ENCODE measurements at places on chromosomes 12 and 14. TPM values are rescaled to one million over a fixed set of nuclear protein-coding genes. Genes with fewer than 3 reads are reported as not detected.

- no peak for DNase-seq
These were observed 105.1 kb downstream of the STXBP6 start for GRCh38 chr14:24944800-24945199.

- DNase-seq = no peak
These were observed 20.7 kb upstream of the TUBA1C start for GRCh38 chr12:49244176-49244575.

GRCh38 chr12:120640861-120641833, 721 bp downstream of the CABP1 start:
- peak; percentile 76 for DNase-seq

SIX1 gene
- total RNA-seq = 0.47 TPM

DNA sequence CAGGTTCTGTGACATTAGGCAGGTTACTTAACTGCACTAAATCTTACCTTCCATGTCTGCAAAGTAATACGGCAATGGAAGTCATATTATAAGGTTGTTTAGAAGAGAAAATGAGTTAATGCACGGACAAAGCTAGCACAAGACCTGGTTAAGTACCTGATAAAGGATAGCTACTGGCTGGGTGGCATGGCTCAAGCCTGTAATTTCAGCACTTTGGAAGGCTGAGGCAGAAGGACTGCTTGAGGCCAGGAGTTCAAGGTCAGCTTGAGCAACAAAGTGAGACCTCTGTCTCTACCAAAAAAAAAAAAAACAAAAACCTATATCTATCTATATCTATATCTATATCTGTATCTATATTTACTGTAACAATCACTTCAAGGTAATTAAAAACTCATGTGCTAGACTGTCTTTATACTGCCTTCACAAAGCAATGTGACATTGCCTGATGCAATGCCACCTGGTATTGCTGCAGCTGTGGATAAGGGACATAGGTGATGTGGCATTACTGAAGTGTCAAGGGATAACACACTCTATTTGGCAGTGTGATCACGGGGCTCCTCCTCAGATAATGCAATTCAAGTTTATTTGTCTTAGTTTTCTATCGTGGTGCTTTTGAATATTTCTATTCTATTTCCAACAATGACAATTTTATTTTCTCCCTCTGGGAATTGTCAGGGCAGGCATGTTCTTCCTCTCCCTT, 107.1 kb downstream of the PAX9 start:
- DNase-seq = no peak

GRCh38 chr14:22564463-22564862, 24.6 kb downstream of the DAD1 start:
- DNase-seq = no peak

DNA sequence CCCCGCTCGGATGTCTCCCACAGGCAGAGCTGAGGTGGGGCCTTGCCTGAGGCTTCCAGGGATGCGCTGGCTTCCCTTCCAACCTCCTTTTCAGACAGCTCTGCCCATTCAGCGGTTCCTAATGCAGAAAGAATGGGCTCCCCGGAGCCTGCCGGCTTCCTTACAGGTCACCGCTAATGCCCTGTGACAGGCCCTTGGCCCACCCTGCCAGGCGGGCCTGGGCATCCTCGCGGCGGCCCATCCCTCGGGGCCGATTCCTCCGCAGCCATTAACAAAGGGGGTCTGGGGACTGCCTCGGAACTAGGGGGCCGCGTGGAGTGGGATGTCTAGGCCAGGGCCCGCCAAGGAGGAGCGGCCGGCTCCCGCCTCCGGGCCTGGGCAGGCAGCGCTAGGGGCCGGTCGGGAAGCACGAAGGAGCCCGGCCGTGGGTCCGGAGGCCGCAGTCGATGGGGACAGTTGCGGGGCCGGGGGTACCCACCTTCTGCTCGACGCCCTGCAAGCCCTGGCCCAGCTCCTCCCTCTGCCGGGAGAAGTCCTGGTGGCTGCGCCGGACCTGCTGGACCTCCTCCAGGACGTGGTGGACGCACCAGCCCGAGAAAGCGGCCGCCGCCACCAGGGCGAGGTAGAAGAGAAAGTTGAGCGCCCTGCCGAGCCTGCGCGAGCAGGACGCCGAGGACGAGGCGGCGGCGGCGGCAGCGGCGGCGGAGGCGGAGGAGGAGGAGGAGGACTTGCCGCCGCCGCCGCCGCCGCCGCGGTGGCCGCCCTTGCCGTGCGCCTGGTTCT, 738 bp downstream of the CKAP4 start:
- DNase-seq = peak; percentile 65

- no peak for DNase-seq
These were observed 145.8 kb downstream of the MIPOL1 start for GRCh38 chr14:37343307-37344094.

GRCh38 chr12:56874821-56875220, 59.4 kb downstream of the SDR9C7 start:
- DNase-seq = no peak

DNA sequence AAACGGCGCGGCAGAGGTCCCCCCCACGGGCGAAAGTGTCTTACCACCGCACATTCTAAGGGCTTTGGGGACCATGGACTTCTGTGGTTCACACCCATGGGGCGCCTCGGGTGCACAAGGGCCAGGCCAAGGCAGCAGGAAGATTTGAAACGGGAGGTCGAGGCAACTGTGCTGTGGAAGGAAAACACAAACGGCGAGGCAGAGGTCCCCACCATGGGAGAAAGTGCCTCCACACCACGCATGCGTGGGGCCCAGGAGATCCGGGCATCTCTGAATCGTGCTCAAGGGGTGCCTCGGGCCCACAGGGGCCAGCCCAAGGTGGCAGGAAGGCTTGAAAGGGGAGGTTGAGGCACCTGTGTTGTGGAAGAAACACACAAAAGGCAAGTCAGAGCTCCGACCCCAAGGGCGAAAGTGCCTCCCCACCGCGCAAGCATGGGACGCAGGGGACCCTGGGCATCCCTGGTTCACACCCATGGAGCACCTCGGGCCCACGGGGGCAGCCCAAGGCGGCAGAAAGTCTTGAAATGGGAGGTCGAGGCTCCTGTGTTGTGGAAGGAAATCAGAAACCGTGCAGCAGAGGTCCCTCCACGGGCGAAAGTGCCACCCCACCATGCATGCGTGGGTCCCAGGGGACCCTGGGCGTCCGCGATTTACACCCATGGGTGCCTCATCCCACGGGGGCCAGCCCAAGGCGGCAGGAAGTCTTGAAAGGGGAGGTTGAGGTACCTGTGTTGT, 371.0 kb downstream of the ALG10 start:
- DNase-seq = peak; percentile 33

DNA sequence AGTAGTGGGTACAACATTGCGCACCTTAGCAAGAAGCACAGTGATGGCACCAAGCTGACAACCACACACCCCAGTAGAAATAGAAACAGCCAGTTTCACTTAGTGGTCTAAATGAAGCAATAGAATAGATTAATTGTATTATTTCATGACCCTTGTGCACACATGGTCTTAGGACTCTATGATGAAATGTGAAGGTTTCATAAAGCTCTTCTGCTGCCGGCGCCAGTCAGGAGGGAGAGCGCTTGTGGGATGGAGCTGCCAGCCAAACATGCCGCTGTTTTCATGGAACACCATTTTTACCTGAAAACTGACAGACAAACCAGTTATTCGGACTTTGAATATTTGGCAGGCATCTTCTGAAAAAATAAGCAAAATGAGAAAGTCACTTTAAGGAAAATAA, 100.0 kb downstream of the PPP2R5C start:
- no peak for DNase-seq

CEBPE gene
- total RNA-seq = not detected

DNA sequence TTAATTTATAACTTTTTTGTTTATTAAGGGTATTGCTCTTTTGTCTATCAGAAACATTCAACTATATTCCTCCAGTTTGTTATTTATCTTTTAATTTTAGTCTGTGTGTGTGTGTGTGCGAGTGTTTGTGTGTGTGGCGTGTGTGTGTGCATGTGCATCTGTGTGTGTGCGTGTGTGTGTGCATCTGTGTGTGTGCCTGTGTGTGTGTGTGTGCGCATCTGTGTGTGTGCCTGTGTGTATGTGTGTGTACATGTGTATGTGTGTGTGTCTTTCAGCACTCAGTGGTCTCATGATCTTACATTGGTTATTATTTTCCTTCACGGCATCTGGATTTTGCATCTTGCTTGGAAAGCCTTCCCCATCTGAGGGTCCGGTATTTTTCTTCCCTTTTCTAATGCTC, 281.1 kb upstream of the RTL1 start:
- peak; percentile 7 for DNase-seq

DNA sequence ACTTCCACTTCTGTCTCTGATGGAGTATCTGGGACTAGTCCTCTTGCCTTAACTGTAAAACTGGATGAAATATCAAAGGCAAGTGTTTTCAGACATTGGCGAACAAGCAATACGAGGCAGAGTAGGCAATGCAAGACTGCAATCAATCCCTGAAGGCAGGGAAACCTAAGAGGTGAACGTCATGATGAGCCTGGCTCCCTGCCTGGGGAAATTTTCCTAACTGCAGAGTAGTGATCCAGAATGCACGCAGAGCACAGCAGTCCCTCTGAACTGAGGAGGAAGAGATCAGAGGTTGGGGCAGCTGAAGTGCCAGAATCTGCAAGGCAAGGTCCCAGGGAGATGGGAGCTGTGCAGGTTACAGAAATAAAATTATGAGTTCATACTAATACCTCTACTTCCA, 18.5 kb downstream of the BHLHE41 start:
- no peak for DNase-seq

- DNase-seq = no peak
These were observed 28.2 kb downstream of the ST8SIA1 start for GRCh38 chr12:22306311-22306710.

- DNase-seq = no peak
These were observed 280.5 kb downstream of the FBXL14 start for GRCh38 chr12:1313906-1314305.

TTC9 gene
- total RNA-seq = 7.8 TPM

GRCh38 chr12:87509237-87509820, 519.9 kb downstream of the C12orf50 start:
- no peak for DNase-seq

SLC8B1 gene
- 20.6 TPM for total RNA-seq

DNA sequence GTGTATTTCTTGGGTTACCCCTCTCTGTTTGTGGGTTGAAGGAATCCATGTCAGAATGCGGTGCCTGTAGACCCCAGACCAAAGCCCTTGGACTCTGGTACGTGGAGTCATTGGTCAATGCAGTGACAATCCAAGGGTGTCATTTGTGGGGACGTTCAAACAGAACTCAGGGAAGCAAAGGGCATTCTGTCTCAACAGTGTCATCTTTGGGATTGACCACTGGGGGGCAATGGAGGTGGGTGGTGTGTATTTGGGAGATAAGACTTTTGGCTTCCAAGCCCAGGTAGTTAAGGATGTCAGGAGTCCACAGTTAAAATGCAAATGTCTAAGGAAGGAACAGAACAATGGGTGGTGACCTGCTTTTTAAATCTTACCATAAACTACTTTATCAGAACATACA, 54.6 kb upstream of the CCDC175 start:
- DNase-seq = no peak

DNA sequence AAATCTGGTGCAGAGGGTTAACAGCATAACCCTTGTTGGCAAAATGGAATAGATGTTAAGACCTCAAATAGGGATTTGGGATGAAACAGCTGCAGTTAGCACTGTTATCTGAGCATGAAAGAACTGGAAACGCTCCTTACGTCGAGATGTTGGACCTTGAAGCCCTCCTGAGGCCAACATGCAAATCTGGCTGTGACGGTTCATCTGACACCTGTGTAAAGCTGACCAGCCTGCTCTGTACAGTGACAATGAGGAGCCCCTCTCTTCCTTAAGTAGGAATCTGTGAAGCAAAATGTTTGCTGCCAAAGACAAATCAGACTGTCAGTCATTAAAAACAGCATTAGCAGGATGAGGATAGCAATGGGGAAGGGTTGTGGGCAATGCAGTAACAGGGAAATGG, 36.5 kb downstream of the PAPLN start:
- no peak for DNase-seq

- DNase-seq = peak; percentile 90
These were observed 93.3 kb downstream of the NINJ2 start for GRCh38 chr12:569803-570434.
